ENCODE measurements at places on chromosomes 11 and 22. TPM values are rescaled to one million over a fixed set of nuclear protein-coding genes. Genes with fewer than 3 reads are reported as not detected.

PACSIN3 gene
- 27.2 TPM for total RNA-seq

SPDYC gene
- total RNA-seq: not detected

GLYATL2 gene
- total RNA-seq: not detected

MMP7 gene
- total RNA-seq: not detected

STK33 gene
- 3.4 TPM for total RNA-seq

RFPL2 gene
- not detected for total RNA-seq

ACCS gene
- total RNA-seq: 10.0 TPM

TMEM126A gene
- 35.3 TPM for total RNA-seq

FZD4 gene
- 112 TPM for total RNA-seq

GLB1L2 gene
- total RNA-seq: 0.28 TPM

OR52A1 gene
- total RNA-seq: not detected

KIRREL3 gene
- not detected for total RNA-seq
